ENCODE measurements at places on chromosomes 5 and 9.

- no peak for DNase-seq
These were observed 64.8 kb downstream of the ERP44 start for GRCh38 chr9:100033877-100034551.

- DNase-seq: no peak
These were observed 81.8 kb upstream of the HRH2 start for GRCh38 chr5:175576096-175576495.

DNA sequence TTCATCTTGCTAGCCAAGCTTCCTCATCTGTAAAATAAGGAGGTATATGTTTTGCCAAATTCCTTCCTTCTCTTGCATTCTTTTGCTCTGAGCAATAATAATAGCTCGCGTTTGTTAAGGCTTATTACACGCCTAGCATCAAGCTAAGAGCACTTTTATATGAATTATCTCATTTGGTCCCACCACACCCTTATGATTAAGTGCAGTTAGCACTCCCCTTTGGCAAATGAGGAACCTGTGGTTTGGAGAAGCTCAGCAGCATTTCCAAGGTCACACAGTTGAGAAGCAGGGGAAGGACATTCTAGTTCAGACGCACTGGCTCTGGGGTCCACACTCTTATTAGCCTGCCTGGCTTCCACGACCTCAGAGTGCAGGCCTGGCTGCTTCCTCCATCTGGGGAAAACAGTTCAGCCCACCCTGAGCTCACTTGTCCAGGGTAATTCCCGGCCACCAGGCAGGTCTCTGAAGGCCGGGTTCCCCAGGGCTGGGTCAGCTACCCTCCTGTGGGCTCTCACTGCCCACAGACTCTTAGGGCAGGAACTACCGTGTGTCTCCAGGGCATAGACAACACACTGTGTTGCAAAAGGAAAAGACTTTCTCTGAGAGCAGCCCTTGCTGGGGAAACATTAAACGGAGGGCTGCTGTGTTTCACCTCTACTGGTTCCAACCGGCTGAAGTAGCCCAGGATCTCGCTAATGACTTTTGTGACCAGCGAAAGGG is 9.9 kb upstream of the FBP1 start:
- no peak for DNase-seq

DNA sequence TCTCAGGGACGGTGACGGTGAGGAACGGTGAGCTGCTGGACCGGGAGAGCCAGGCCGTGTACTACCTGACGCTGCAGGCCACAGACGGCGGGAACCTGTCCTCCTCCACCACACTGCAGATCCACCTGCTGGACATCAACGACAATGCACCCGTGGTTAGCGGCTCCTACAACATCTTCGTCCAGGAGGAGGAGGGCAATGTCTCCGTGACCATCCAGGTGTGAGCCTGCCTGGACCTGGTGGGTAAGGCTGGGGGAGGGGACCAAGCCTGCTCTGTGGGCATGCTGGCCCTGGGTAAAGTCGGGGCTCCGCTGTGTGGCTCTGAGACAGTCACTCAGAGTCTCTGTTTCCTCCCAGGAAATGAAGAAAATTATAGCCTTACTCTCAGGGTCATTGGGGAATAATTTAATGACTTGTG is 29.3 kb downstream of the CDHR2 start:
- peak; percentile 36 for DNase-seq

- DNase-seq: no peak
These were observed 102.4 kb downstream of the ROR2 start for GRCh38 chr9:91847581-91848091.

GRCh38 chr5:83563631-83564030 is 92.1 kb downstream of the VCAN start:
- no peak for DNase-seq

DNA sequence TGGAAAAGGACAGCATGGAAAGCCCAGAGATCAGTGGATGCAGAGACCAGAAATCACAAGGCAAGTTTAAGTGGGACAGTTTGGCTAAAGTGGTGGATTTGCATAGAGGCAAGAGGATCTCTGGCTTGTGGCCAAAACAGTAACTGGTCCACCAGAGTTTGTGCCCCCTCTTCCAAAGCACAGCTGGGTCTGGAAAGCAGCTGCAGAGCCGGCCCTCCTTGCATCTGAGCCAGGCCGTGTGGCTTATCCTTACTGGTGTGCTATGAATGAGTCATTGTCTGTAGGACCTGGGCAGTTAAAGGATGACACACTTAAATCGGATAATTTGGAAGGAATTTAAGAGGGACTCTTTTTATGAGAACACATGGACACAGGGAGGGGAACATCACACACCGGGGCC is 146.6 kb downstream of the PIP5K1B start:
- no peak for DNase-seq

DNA sequence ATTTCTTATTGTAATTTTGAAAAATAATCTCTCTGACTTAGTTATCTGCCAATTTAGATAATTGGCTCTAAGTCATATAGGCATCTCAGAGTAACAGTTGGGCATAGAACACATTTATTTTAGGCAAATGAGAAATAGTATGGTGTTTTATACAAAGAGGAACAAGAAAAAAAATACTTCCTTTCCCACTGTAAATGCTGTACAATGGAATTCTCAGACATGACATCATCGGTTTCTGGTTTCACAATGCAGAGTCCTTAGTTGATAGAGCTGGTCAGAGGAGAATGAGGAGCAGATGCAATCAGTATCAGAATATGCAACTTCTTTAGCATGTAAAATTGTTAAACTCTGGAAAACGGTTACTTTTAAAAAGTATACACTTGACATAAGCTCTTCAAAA is 49.4 kb downstream of the PLK2 start:
- no peak for DNase-seq

DNA sequence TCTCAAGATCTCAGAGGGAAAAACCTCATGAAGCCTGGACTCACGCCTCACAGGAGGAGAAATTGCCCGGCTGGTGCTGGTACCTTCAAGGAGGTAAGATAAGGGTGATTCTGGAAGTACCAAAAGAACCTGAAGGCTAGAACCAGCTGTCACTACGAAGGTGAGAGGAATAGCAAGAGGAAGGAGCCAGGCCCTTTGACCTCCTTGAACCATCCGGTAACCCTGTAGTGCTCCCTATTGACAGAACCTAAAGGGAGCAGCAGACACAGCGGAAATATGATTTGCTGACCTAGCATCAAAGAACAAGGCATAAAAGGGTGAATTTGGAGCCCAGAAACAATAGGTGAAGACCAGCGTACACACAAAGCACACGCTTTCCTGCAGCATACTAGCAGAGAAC is 92.2 kb downstream of the DOCK8 start:
- DNase-seq: peak; percentile 67

GRCh38 chr9:104386013-104386412 is 118.0 kb upstream of the OR13F1 start:
- DNase-seq: no peak

- DNase-seq: no peak
These were observed 47.8 kb upstream of the IRX4 start for GRCh38 chr5:1930501-1930879.

DNA sequence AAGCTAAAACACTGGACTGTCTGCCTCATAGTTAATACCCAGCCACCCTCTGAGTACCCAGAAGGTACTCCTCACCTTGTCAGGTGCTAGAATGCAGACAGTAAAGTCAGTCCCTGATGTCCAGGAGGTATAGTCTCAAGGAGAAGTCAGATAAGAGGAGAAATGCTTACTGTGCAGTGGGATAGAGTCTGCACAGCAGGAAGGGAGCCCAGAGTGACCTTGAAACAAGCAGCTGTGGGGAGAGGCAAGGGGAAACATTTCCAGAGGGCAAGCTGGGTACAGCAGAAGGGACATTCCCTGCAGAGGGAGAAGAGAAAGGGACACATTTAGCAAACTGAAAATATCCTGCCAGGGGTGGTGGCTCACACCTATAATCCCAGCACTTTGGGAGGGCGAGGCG is 122.7 kb downstream of the GCNT1 start:
- no peak for DNase-seq

GRCh38 chr5:180173875-180174586 is 35.0 kb downstream of the RASGEF1C start:
- no peak for DNase-seq

DNA sequence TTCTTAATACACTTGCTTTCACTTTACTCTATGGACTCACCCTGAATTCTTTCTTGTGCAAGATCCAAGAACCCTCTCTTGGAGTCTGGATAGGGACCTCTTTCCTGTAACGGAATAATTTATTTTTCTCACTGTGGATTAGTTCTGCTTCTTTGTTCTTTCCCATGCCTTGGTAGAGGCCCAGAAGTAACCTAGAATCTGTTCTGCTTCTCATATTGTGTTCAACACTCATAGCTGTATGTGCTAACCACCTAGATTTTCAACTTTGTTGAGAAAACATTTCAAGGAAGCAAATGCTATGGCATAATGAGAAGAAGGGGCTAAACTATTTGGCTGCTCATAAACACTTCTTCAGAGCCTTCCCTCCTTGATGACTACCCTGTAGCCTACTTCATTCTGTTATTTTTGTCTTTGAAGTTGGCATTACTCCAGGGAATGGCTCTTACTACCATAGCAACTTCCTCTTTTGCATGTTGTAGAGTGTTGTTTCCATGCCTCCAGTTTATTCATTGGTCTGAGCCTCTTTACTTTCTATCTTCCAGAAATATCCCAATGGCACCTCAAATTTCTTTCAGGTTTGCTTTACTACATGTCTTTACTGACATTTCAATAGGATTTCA is 74.3 kb downstream of the KIAA0825 start:
- no peak for DNase-seq

DNA sequence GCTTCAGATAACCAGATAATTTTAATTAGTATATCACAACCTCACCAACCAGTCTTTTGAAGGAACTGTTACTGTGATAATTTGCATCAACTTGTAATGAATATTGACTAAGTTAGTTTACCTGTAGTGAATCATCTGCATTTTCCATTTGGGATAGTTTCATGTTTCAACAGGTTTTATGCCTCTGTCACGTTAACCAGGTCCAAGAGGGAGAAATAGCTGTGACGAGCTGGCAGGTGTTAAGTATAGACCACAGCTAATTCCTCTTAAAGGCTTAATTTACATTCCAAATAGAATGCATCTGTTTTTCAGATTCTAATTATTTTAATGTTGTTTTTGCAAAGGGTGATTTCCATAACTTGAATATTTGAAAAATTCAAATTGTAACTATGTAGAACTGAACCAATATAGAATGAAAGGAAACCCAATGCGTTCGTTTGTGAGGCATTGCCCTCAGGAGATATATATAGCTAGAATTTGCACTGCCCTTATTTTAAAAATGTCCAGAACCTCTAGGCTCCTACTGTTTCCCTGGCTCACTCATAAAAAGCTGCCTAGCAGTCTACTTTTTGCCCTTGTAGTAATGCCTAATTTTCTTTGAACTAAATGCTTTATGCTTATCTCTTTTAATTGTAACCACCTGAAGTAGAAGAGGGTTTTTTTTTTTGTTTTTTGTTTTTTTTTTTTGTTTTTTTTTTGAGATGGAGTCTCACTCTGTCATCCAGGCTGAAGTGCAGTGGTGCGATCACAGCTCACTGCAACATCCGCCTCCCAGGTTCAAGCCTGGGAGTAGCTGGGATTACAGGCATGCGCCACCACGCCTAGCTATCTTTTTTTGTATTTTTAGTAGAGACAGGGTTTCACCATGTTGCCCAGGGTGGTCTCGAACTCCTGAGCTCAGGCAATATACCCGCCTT is 270.5 kb downstream of the SMARCA2 start:
- no peak for DNase-seq

DNA sequence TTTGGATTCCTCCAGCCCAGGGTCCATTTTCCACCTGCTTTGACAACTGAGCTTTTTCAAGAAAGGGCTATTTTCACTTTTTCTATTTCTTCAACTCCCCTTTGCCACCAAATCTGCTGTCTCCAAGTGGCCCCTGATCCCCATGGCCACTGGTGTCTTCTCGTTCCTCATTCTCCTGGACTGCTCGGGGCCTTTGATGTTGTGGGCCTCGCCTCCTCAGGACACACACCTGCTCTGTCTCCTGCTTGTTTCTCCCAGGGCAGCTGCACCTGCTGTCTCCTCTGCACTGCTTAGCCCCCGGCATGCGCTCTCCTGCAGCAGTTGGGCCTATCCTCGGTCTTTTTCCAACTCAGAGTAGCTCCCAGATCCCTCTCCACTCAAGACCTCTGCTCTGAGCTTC is 16.3 kb upstream of the NANS start:
- no peak for DNase-seq

DNA sequence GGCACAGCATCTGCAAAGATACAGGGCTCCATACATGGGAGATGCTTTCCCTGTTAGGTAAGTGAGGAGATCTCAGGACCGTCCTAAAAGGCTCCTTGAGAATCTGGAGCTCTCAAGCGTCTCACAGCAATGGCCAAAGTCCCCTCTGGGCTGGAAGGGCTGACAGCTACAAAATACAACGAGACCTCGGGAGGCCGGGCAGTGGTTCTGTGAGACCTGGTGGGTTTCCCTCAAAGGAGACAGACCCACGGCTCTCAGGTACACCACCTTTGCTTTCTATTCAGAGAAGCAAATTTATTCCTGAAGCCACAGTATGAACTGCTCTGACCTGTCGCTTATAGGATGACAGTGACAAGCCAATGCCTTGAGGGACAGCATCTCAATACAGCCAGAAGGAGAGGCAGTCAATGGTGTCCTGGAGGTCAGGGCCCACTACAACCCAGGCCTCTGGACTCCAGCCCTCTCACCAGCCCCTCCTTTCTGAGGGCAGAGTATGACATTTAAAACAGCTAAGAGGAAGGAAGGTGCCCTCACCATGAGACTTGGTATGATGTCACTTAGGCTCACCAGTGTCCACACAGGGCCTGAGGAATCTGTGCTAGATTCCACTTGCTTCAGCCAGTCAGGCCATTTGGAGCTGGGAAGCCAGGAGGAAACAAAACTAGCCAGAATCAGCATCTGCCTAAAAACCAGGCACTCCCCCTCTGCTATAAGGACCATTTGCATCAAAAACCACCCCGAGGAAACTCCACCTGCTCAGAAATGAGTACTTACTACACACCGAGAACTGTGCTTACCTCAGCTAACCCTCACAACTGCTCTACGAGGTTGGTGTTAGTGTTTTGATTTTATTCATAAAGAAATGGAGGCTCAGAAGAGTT is 86.5 kb upstream of the FSTL4 start:
- no peak for DNase-seq

- no peak for DNase-seq
These were observed 130.2 kb downstream of the MAN2A1 start for GRCh38 chr5:109819878-109820277.

DNA sequence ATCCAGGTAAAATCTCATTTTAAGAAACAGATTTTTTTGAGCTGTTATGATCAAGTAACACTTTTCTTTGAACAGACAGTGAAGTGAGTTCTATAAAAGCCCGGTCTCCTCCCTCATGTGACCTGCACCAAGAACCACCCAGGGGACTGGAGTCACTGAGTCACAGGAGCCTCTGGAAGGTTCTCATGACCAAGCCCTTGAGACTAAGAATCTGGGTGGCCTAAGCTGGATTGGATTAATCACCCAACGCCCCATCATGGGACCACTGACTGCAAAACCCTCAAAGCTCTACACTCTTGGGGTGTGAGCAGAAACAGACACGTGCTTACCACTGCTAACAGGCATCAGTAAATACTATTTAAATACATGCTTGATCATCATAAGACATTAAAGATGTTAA is 48.4 kb downstream of the SECISBP2 start:
- no peak for DNase-seq

GRCh38 chr5:164345173-164345849 is 839.9 kb downstream of the MAT2B start:
- DNase-seq: no peak
